T-helper 22 cell (primary cell): ENCODE measurements at places on chromosomes 2 and 18.

DNA sequence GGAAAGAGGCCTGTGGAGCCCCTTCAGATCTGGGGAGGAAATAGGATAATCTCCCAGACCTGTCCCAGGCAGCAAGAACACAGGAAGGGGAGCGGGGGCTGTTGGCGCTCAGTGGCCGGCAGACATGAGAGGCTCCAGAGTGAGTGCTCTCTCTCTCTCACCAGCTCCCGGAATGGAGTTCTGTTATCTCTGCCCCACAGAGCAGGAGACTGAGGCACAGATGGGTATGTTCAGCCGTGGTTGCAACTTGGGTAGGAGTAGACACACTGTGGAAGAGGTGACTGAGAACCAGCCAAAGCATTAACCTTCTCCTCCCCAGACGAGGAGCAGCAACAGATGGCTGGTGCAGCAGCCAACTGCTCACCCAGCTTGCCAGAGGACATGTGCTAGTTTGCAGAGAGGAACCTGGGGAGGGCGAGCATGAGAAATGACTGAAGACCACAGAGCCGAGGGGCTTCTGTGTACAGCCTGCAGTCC is 82.0 kb downstream of the NRP2 start:
- DNase-seq = no peak

DNA sequence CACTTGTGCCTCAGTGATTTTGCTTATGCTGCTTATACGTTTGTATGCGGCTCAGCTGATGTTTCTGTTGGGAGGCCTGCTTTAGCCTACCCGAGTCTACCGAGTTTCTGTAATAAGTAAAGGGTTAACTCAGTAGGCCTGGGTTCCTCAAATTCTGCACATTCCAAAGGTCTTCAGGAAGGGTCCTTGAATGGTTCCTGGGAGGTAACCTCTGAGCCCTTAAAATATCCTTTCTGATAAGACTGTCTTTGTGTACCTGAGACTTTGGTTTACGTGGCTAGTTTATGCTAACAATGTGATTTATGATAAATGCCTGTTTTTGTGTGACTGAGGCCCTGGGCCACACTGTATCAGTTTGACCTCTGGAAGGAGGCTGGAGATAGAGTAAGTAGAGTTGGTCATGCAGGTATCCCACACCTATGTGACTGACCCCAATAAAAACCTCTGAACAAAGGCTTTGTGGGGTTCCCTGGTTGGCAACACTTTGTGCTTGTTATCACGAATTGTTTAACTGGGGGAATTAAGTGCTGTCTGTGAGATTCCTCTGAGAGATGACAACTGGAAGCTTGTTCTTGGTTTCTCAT is 18.9 kb upstream of the PNPT1 start:
- no peak for DNase-seq

DNA sequence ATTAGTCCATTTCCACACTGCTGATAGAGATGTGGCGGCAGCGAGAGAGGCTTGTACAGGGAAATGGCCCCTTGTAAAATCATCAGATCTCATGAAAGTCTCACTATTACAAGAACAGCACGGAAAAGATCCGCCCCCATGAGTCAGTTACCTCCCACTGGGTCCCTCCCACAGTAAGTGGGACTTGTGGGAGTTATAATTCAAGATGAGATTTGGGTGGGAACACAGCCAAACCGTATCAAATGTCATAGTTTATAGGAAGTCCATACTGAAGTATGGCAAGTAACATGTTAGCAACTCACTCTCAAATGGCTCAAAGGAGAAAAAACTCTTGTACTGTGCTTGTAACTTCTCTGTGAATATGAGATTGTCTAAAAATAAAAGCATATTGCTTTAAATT is 56.1 kb downstream of the FARP2 start:
- no peak for DNase-seq

- no peak for DNase-seq
Observed at GRCh38 chr2:98015671-98016070, 19.9 kb upstream of the TMEM131 start.

DNA sequence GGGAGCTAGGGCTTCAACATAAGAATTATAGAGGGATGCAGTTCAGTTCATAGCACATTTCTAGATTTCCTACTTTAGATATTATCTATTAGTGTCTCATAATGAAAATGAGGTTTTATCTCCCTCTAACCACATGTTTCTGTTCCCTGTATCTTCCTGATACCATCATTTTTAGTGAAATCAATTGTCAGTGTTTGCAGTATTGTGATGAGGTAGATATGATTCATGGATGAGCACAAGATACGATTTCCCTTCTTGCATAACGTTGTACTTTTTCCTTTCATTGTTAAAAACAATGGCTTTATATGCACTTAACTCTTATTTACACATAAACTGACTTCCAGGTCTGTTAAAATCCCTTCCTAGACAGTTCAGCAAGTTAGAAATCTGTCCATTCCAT is 211.4 kb downstream of the ZBTB7C start:
- DNase-seq = no peak

- no peak for DNase-seq
Observed at GRCh38 chr2:41241325-41242000, 789.6 kb upstream of the SLC8A1 start.

DNA sequence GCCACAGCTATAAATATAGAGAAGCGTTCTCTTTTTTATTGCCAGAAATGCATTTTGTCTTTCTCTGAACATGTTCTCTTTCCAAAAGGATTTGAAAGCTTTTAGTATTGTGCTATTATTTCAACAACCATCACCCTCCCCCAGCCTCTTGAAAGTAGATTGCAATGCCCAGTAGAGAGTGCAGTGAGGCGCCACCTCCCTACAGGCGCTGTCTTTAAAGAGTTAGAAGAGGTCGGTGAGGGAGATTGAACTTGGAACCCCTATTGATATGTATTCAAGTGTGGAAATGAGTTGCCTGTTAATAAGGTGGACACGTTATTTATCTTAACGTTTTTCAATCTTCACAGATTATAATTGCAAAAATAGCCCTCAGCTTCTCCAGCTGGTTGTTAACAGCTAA is 360.3 kb downstream of the LRP1B start:
- no peak for DNase-seq

DNA sequence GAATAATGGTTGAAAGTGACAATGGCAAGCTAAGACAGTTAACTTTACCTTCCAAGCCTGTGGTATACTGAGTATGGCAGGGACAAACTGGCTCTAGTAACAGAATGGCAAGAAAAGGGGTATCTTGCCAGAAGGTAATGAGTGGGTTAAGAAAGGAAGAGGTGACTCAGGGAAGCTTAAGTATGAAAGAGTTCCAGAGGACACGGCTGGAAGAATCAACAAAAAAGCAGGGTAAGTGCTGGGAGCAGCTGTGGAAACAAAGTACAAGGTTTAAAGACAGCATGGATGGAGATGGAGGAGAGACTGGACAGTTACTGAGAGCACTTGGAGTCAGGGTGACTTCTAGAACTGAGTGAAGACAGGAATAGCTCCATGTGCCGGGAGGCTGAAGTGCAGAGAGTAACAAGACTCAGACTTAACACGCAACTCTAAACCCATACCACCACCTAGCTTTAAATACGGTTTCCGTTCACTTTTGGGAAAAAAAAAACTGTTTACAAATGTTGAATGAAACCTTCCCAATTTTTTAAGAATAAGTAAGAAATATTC is 69.0 kb downstream of the REV1 start:
- no peak for DNase-seq

GRCh38 chr2:121451398-121451797 is 79.3 kb upstream of the RNU4ATAC start:
- DNase-seq = no peak

GRCh38 chr2:160224060-160224459 is 24.0 kb upstream of the ITGB6 start:
- peak; percentile 20 for DNase-seq

DNA sequence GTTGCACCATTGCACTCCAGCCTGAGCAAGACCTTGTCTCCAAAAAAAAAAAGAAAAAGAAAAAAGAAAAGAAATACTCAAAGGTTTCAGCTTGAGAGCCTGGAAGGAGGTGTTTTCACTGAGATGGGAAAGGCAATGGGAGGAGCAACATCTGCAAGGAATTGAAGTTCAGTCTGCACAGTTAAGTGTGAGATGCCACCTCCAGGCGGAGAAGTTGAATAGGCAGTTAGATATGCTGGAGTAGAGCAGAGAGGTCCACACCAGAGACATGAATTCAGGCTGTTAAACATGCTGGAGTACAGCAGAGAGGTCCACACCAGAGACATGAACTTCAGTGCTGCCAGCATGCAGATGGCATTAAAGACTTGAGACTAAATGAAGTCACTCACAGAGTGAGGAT is 41.4 kb upstream of the DTNB start:
- DNase-seq = no peak

DNA sequence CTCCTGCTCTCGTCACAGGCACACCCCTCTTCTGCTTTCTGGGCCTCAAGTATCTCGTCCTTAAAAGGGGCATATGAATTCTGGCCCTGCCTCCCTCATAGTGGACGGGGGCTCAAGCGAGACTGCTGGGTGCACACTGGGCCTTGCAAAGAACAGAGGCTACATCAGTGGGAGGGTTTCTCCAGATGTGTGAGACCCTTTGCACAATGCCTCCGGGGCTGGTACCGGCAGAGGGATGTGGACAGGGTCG is 25.0 kb downstream of the CRACDL start:
- no peak for DNase-seq

GRCh38 chr2:145909766-145910165 is 1389.8 kb upstream of the ZEB2 start:
- DNase-seq = no peak

GRCh38 chr2:237927986-237928385 is 38.8 kb upstream of the UBE2F start:
- no peak for DNase-seq

DNA sequence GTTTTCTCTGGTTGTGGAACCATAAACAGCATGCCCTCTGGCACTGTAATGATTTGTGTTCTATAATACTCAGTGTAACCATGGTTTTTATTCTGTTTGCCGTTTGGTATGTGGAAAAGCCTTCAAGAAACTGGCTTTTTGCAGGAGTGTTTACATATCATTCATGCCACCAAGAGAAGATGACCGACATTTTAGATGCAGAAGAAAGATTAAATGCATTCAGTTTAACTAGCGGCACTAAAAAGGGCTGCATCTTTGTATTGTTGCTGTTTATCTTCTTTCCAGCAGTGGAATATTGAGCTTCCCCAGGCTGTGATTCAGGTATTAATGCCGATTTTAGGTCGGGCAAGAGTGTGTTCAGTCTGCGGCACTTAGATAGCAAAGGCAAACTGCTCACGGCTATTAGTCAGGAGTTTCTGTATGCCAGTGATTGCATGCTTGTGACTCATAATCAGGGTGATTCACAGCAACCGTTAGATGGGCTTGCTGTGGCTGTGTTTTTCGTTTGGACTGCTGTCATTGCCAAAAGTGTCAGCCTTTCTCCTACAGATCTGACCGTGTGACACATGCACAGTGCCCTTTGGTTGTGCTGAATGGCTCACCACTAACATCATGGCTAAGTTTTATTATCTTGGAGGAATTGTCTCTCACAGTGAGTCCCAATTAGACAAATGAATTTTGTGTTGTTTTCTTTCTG is 479.7 kb downstream of the PARD3B start:
- DNase-seq = no peak

GRCh38 chr2:170222842-170223241 is 44.9 kb downstream of the MYO3B start:
- no peak for DNase-seq

DNA sequence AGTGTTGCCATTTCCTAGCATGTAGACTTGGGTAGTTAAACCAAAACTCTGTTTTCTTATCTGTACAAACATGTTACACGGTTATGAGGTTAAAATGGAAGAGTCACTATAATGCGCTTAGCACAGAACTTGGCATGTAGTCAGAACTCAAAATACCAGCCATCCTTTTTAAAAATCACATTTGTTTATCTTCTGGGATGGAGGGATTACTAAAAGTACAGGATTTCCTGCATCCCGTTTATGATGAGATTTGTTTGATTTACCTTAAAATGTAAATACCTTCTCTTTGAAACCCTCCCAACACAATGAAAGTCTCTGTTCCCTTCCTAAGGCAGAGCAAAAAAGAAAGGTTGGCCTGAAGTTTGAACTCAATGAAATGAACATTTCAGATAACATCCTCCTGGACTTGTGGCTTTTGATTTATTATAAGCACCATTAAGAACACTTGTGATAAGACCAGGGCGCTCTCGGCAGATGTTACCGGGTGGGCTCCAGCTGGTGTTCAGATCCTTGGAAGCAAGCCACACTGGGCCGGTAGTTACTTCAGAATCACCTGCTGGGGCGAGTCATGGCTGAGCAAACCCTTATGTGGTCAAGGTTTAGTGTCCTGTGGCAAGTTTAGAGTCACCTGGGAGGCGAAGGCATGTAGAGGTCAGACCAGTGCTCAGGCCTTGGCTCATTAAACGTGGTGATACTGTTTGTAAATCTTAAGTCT is 105.7 kb downstream of the MGAT5 start:
- no peak for DNase-seq

GRCh38 chr18:48164701-48165100 is 234.2 kb upstream of the SMAD2 start:
- DNase-seq = no peak

DNA sequence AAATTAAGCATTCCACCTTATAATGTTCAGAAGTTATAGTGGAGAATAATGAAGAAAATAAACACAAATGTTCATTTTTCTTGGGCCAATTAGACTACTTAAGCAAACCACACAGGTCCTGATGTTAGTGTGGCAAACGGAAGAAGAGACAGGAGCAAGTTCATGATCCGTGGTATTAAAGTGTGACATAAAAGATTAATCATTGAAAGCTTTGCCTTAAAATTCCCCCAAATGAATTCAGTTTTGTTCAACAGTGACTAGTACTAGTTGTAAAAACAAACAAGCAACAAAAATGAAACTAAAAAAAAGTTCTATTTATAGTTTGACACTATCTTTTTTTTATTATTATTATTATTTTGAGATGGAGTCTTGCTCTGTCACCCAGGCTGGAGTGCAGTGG is 73.7 kb downstream of the RFTN2 start:
- DNase-seq = no peak
